Breast epithelium (tissue), 4 donors: ENCODE measurements at places on chromosomes 11 and 22. TPM values are rescaled to one million over a fixed set of nuclear protein-coding genes. Genes with fewer than 3 reads are reported as not detected.

The WEE1 gene
- 128 TPM for total RNA-seq

The CHRM1 gene
- 1.3 TPM for total RNA-seq

DNA sequence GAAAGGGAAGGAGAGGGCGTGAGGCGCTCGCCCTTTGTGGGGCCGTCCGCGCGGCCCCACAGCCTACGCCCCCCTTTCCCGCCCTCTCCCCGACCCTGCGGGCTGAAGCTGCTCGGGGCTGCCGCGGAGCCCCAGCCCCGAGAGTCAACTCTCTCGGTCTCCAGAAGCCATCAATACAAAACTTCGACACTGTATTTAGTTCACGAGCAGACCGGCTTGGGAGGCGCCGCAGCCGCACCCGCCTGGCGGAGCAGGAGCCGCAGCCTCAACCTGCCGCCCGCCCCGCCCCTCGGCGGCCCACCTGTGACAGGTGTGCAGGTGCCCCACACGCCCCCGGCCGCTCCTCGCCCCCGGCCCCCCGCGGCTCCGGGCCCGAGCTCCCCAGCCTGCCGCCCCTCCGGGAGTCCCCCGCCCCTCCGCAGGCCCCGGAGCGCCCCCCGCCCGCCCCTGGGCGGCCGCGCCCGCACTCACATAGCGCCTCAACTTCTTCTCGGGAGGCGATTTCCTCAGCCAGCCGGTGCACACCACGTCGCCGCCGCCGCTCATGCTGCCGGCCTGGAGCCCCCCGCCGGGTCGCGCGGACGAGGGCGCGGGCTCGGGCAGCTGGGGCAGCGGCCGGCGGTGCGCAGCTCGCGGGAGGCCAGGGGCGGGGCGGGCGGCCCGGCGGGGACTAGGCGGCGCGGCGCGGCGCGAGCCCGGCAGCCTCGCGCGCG lies at the start of gene GAB2:
Gene GAB2 (minus strand): TSS at position 646 of the 713 bp plus-strand sequence. CDS start 100 bp downstream, at position 546.
- DNase-seq = no peak

- no peak for DNase-seq
These were observed 103.7 kb downstream of the LRRC32 start for GRCh38 chr11:76566811-76567210.

The CASTOR1 gene
- total RNA-seq = 15.5 TPM

- no peak for DNase-seq
These were observed 16.5 kb downstream of the MIF start for GRCh38 chr22:23910496-23911190.

The MRGPRX3 gene
- total RNA-seq = not detected

GRCh38 chr11:126280595-126280994 lies 2.3 kb upstream of the TIRAP start:
- DNase-seq = no peak

The APOA4 gene
- not detected for total RNA-seq

DNA sequence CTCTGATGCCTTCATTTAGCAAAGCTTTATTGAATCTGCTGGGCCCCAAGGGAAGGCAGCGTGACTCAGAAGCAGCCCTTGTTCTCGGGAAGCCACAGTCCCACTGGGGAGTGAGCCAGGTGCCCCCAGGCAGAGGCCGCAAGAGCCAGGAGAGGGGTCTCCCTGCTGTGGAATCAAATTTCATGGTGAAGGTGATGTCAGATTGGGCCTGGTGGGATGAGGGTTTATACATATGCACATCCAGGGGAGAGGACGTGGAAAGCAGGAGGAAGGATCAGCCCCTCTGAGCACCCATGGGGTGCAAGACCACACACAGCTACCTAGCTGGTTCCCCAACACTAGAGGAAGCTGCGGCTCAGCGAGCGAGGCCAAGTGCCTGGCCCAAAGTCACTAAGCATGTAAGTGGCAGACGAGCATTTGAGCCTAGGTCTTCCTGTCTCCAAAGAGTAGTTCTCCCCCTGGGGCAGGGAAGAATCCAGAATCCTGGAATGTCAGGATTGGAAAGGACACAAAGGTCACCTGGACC lies 2.0 kb downstream of the SYNGR1 start:
- no peak for DNase-seq

GRCh38 chr22:25419247-25420113 lies 145.0 kb upstream of the GRK3 start:
- no peak for DNase-seq

DNA sequence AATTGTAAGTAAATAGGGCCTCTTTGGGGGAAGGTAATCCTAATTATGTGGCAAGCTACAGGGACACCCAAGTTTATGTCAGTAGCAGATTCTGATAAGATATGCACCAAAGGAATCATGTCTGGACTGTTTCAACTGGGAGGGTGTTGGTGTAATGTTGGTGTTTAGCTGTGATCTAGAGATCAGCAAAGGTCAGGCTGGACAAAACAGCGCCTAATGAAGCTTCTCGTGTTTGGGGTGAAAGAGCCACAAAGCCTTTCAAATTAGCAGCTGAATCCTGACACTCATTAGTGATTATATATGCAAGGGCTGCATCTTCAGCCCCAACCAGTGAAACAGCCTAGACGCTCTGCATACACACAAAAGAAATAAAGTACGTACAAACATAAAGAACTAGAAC lies 106.3 kb downstream of the MPPED2 start:
- DNase-seq = no peak

GRCh38 chr11:57798905-57799559 lies 37.4 kb downstream of the CTNND1 start:
- DNase-seq = no peak

The SMC1B gene
- total RNA-seq = not detected

GRCh38 chr11:24497831-24498230 lies 978 bp downstream of the LUZP2 start:
- DNase-seq = no peak

DNA sequence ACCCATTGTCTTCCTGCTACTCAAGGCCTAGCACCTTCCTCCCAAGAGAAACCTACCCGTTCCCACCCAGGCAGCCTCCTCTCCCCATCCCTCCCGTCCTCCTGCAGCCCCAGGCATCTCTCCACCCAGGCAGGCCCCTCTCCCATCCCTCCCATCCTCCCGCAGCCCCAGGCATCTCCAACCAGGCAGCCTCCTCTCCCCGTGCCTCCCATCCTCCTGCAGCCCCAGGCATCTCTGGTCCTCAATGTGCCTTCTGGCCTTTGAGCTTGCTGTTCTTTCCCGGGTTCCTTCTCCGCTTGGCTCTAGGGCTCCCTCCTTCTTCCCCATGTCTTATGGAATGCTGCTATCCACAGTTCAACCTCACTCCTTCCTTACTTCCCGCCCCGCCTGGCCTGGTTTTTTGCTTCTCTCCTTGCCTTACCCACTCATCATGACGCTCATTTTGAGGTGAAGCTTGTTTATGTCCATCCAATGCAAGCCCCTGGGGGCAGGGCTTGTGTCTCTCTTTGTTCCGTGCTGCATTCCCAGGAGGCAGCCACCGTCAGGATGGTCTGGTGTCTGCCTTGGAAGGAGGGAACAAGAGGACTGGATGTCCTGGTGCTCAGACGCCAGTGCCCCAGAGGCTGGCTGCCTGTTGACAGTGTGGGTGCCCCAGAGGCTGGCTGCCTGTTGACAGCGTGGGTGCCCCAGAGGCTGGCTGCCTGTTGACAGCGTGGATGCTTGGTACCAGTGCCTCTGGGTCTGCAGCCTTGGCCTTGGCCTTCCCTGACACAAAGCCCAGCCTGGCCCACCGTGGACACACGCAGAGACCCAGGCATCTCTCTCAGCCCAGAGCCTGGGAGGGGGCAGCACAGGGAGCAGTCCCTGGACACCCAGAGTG lies 815.7 kb downstream of the BRD1 start:
- peak; percentile 50 for DNase-seq

The MS4A12 gene
- not detected for total RNA-seq

GRCh38 chr11:66073669-66074068 lies 3.6 kb downstream of the PACS1 start:
- DNase-seq = no peak

GRCh38 chr22:17896586-17896985 lies 122.3 kb upstream of the BID start:
- no peak for DNase-seq

The ENDOD1 gene
- 19.7 TPM for total RNA-seq

- no peak for DNase-seq
These were observed 8.9 kb upstream of the SAMM50 start for GRCh38 chr22:43946384-43946667.

- DNase-seq = no peak
These were observed 121.6 kb downstream of the BUD13 start for GRCh38 chr11:116651098-116651736.

The PHOX2A gene
- not detected for total RNA-seq

The APOBEC3F gene
- total RNA-seq = 1.9 TPM

The LAYN gene
- total RNA-seq = 19.9 TPM

The PPFIBP2 gene
- total RNA-seq = 43.3 TPM
